Inflammatory macrophage treated with lipopolysaccharide for 4 hours (primary cell): ENCODE measurements at places on chromosomes 11 and 22.

DNA sequence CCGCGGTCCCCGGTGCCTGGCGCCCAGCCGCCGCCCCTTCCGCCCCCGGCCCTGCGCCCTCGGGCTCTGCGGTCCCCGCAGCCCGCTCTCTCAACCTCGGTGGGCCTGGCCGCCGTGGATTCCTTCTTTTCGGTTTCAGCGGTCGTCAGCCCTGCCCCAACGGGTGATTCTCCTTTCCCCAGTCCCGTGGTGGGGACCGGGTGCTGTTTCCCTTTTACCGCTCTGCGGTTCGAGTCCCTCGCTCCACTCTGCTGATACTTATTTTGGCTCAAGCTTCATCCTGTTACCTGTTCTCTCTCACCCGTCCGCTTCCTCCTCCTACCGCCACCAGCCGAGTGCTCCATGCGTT lies 494 bp downstream of the ZDHHC5 start:
- peak; percentile 58 for DNase-seq

DNA sequence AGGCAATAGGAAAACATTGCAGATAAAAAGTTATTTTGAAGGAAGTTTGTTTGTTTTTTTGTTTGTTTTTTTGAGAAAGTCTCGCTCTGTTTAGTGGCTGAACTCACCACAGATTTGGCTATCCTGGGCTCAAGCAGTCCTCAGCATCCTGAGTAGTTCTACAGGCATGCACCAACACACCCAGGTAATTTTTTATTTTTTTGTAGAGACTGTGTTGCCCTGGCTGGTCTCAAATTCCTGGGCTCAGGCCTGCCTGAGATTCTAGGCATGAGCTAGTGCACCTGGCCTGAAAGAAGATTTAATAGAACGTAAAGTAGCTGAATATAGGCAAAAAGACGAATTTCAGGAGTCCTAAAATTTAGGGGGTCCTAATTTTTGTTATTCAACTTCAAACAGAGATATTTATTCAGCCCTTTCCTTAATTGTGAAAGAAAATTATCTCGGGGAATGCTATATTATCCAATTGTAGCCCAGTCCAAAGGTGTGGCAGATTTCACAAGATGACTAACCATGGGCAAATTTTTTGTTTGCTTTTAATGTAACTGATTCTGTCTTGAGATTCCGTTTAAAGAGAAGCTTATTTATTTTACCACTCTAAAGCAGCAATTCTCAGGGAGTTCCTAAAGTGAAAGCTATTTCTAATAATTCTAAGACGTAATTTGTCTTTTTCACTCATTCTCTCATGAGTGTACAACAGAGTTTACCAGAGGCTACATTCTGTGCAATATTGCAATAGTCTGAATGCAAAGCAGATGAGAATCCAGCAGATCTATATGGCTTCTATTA lies 940 bp downstream of the IL18 start:
- DNase-seq: peak; percentile 40

GRCh38 chr22:23012081-23012622 lies 58.2 kb upstream of the GNAZ start:
- no peak for DNase-seq

DNA sequence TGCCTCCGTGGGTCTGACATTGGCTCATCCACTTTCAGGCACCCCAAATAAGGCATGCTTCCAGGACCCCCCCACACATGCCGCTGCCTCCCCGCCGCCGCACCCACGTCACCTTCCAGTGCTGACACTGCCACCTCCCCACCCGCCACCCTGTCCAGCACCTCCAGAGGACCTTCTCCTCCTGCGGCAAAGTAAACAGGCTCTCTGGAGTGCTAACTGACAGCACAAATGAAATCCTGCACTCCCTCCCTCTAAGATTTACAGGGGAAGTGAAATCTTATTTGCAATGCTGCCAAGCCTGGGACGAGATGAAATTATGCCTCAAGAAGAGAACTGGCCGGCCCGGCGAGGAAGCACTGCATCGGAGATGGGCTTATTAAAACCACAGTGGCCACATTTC lies 35.3 kb downstream of the MACROD1 start:
- no peak for DNase-seq

DNA sequence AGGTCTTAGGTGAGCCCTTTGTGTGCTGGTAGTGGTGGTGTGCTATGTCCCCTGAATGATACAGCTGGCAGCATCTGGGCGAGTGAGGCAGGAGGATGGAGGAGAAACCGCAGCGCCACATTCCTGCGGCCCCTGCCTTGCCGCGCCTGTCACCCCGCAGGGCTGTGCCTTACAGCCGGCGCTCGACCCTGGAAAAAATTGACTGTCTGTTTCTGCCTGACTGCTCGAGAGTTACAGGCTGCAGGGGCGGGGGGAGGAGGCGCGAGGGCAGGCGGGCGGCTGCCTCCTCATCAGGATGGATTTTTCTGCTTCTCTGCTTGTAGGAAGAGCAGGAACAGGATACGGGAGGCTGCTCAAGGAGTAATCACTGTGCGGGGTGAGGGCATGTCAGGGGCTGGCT lies 443.4 kb downstream of the MIAT start:
- DNase-seq: no peak

GRCh38 chr11:8360086-8360828 lies 96.6 kb upstream of the LMO1 start:
- no peak for DNase-seq

DNA sequence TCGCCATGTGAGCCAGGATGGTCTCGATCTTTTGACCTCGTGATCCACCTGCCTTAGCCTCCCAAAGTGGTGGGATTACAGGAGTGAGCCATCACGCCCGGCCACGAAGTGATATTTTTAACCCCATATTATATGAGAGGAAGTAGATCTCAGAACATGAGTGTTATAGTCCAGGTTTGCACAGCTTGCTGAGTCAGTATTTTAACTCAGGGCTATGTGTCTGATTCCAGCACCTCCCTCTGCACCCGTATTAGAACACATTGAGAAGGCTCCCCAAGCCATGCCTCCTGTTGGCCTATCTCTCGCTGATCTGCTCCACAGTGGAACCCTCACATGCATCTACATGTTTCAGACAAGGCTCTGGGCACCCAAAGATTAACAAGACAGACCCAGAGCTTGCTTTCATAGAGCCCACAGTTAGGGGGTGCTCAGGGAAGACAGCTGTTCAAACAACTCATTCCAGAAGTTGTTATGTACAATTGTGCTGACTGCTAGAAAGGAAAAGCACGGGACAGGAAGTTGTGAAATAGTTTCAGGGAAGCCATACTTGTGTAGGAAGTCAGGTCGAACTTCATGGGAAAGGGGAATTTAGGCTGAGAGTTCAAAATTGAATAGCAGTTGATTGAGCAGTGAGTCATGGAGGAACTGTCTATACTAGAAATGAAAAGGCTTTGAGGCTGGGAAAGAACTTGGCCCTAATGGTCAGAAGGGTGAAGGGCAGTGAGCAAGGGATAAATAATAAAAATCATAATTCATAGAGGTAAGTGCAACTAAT lies 49.3 kb upstream of the CLPB start:
- DNase-seq: peak; percentile 92

- DNase-seq: no peak
Observed at GRCh38 chr11:109390752-109391151, 31.2 kb upstream of the C11orf87 start.

- DNase-seq: no peak
Observed at GRCh38 chr11:125373426-125374391, 122.4 kb downstream of the FEZ1 start.

DNA sequence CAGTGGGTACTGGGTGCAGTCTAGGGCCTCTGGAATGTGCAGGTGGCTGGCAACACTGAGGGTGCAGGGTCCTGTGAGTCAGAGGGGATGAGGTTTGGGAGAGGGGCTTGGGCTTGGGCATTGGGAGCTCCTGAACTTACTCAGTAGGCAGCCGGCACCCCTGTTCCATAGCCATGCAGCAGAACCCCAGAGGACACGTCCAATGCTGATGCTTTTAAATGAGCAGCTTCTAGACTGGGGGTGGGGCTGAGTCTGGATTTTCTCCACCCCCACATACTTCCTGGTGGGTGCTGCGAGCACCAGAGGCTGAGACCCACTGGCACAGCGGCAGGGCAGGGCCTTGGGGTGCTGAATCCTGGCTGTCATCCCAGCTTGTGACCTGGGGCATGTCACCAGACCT lies 71.4 kb downstream of the ARHGAP8 start:
- no peak for DNase-seq

DNA sequence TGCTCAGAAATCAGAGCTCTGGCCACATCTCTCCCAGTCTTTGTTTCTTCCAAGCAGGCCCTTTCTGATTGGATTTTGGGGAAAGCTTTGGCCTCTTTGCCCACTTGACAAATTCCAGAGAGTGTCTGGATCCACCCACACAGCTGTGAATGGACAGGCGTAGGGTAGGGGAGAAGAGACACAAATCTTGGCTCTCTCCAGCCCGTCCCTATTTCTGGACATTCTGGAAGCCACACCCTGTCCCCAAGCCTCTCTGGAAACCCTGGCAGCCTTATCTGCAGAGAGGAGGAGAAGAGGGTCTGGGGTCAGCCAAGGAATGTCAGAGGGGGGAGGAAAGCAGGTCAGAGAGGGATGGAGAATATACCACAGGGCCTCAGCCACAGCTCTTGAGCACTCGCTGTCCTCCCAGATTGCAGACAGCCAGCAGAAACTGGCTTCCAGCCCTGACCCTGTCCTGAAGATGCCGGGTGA lies 59.5 kb upstream of the WNT11 start:
- no peak for DNase-seq

- DNase-seq: peak; percentile 35
Observed at GRCh38 chr22:29031227-29032011, 30.2 kb downstream of the C22orf31 start.

DNA sequence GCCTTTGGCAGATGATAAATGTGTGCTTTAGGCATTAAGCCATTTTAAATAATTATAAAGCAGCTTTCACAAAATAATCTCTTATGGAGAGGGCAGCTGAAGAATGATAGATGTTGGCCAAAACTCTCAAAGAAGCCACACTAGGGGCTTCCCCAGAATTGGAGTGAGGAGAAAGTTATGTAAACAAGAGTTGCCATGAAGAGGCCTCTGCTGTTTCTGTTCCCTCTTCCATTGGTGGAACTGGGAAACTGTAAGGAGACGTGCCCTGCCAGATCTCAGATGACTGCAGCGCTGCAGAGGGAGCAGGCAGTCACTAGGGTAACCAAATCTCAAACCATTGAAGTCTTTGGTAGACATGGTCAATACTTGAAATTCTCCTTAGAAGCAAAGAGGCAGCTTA lies 19.4 kb upstream of the APLP2 start:
- DNase-seq: peak; percentile 94

DNA sequence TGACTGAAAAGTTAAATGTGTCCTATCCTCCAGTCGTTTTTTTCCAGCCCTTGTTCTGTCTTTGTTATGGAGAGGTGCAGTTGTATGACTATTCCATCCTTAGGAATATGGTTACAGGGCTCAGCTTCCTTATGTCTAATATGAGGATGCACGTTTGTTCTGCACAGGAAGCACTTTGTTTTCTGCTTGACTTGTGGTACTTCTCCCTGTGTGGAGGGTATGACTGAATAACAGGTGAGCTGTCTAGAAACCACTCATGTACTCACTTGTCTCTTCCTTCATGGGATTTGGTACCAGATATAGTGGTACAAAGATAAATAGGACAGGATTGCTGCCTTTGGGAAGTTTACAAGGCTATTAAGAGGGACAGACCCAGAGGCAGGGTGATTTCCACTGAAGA lies 17.4 kb downstream of the CABIN1 start:
- DNase-seq: no peak

- DNase-seq: no peak
Observed at GRCh38 chr11:15933886-15934625, 422.3 kb downstream of the SOX6 start.

- no peak for DNase-seq
Observed at GRCh38 chr11:102457865-102458264, 5.3 kb upstream of the TMEM123 start.

DNA sequence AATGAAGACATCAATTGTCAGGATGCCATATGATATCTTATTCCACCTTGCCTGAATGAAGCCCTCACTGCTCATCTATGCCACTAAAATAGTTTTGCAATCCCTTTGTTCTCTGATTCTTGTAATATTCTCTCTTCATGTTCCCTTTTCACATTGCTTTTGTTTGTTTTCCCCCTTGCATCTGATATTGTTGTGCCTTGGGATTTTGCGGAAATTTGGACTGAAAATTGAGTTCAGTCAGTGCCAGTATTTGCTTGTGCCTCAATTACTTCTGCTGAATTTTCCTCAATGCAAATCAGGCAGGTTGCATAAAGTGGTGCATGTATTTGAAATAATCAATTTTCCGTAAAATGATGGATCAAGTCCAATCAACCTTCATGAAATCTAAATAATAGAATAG lies 98.3 kb downstream of the PAX6 start:
- DNase-seq: no peak

GRCh38 chr11:112273066-112273465 lies 12.4 kb upstream of the PLET1 start:
- no peak for DNase-seq

GRCh38 chr22:28920757-28921584 lies 37.6 kb downstream of the ZNRF3 start:
- DNase-seq: no peak

DNA sequence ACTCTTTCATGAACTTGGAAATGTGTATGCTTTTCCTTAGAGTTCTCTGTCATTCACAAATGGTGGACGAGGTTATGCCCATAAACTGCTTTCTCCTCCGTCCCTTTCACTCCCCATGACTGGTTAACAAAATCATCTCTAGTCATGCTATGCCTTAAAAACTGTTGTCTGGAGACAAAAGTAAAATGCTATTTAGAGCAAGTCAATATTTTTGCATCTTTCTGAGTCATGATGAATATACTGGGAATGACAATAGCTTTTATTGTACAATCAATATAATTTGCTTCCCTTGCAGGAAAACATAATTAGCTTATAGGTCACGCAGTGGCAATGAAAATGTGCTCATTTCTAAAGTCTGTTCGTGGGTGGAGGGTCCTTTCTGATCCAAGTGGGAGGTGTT lies 216.7 kb upstream of the SORL1-AS1 start:
- no peak for DNase-seq

- no peak for DNase-seq
Observed at GRCh38 chr11:111168871-111169270, 76.7 kb upstream of the POU2AF2 start.

DNA sequence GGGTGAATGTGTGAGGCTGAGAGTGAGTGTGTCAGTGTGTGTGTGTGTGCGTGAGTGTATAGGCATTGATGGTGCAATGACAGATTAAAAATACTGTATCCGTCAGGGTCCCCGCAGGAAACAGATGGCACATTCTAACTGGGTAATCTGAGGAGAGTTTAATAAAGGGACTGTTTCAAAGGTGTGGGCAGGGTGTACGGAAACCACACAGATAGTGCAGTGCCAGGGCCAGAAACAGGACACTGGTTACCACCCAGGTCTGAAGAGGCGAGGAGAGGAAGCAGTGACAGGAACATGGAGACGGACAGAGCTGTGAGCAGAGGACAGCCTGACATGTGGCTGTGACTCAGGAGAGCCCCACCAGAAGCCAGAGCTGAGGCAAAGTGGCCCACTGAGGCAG lies 16.5 kb downstream of the P2RX3 start:
- peak; percentile 62 for DNase-seq

GRCh38 chr11:14073849-14074476 lies 111.4 kb downstream of the SPON1 start:
- no peak for DNase-seq

GRCh38 chr11:22472306-22472705 lies 134.1 kb downstream of the SLC17A6 start:
- DNase-seq: no peak
